ENCODE measurements at places on chromosomes 4 and X.

GRCh38 chr4:87026800-87027495 lies 92.1 kb downstream of the AFF1 start:
- no peak for DNase-seq

GRCh38 chrX:38357747-38358673 lies 5.6 kb downstream of the OTC start:
- peak; percentile 69 for DNase-seq

GRCh38 chrX:51182545-51182944 lies 150.1 kb upstream of the NUDT10 start:
- no peak for DNase-seq

DNA sequence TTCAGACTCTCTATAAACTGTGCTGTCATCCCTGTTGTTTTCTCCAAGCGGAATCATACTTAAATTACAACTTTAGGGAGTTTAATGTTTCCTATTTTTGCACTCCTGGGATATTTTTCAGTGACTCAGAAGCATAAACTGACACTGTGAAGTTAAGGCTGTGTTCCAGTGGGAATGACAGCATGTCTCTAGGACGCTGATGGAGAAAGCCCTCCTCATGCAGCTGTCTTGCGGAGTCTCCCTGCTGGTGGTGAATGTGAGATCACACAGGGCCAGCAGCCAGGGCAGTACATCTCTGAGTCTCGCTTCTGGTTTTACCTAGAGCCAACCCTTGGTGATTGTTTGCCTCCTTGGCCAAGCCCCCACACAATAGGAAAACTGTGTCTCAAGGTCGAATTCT lies 53.3 kb downstream of the NFKB1 start:
- no peak for DNase-seq

DNA sequence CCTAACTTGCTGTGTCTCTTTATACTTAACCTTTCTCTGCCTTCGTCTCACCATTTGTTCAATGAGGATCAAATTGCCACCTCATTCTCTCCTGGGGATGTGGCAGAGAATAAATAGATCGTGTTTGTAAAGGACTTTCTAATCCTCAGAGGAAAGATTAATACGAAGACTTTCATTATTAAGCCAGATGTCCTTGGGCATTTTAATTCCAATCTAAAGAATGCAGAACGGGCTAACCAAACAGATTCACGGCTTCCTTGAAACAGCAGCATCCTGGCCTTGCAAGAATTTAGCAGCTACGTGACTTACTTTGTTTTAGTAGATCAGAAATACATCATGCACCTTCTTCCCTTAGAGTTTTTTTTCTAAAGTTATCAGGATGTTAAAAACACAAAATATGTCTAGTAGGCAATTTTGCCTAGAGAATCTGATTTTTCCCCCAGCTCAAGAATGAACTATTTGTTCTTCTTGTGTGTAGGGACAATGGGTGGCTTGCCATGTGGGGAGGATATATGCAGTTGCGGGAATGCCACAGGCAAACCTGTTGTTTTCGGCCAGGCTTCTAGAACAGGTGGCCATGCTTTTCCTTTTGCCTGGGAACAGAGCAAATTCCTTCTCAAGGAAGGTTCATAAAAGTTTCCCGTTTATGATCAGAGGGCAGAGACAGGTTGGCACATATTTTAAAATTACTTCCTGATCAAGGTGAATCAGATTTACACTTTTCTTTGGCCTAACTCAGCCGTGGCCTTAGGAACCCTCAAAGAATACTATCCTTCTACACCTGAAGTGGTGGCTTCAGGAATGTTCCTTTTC lies 3.0 kb downstream of the MID1 start:
- peak; percentile 59 for DNase-seq

DNA sequence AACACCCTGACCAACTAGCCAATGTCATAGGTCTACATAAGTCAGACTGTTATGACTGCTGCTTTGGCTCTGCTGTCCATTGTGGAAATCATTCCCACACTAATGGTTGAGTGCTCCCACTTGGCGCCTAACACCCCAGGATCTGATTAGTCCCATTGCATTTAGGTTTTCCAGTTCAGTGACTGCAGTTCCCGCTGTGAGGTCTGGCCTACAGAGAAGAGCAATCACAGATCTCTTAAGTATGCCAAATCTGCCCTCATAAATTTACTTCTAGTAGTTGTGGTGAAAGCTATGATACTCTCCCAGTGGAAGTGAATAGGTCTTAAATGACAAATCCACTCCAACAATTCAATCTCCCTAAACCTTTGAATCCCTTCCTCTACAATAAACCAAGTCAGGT lies 77.3 kb upstream of the IL2 start:
- no peak for DNase-seq

- DNase-seq = no peak
Measured at GRCh38 chr4:77174426-77174825, 17.4 kb downstream of the CCNG2 start.

DNA sequence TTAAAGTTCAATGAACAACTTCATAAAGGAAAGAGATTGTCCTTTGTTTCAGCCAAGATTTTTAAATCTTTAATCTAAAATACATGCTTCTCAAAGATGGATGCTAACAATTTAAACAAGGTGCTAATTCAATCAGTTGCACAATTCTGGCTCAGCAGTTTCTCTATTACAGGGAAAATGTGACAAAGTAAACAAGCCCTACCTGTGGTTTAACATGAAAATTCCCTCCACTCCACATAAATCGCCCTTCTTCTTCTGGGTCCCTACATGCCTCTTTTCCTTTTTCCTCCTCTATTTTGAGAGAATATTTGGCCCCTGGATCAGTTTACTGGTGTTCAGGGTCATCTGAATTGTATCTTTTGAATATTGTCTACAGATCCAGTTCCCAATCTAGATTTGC lies 80.6 kb downstream of the FRYL start:
- no peak for DNase-seq

DNA sequence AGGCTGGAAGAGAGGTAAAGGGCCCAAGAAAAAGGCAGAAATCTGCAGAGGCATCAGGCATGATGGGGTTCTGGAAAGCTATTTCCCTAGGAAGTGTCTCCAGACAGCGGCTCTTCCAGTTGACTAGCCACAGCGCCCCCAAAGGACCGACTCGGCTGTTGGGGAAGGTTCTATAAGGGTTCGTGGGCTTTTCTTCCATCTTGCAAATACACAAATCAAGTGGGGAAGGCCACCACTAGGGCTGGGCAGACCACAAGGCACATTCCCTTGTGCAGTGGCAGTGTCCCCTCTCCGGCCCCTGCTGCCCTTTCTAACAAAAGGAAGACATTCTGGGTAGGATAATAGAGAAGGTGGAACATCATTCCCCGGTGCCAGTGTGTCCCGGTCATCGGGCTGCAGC lies 18.2 kb downstream of the BCOR start:
- no peak for DNase-seq

DNA sequence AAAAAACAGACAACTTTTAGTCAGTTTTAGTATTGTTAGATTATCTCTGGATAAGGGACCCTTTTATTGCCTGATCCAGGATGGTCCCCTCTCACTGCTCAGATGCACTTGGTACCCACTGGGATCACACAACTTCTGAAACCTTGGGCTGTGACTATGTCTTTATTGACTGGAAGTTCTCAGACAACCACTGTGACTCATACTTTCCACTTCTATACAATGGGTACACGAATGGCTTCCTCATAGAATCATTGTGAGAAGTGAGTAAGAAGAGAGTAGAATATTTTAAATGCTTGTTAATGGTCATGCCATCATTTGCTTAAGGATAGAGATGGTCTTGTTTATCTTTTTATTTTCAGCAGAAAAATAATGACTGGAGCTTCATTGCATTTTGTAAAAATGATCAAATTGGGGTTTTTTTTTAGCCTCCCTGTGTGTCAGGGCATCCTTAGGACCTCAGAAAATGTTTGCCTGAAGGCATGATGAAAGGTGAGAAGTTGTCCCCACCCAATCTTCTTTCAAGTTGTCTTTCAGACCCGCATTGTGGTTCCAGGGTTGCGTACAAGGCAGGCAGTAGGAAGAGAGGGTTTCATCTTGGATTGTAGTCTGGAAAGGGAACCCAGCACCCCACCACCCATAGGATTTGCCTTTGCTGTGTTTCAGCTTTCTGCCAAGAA lies 115.1 kb downstream of the CPEB2 start:
- DNase-seq = no peak

DNA sequence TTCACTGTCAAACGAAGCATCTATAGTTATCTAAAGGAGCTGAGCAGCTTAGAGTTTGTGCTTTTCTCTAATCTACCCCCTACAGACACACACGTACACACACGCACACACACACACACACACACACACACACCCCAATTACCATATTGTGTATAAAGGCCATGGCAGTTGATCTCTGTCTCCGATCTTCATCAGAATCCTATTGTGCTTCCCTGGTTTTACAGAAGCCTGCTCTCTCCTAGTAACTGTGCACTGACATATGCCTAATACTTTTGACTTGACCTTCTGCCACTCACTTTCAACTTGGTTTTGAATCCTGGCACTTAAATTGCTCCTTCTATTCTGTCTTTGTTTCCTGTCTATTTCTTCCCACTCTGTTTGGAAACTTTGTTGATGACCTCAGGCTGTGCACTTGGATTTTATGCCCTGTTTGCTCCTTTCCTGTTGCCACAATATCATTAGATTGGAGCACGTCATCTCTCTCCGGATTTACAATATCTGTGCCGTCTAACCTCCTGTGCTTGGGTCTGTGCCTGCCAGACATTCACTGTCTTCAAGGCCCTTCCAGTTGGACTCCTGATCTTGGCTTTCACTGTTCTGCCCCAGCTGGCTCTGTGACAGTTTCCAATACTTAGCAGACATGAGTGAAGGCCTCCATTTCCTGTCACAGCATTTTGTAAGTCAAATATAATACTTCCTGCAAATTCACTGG lies 928.1 kb downstream of the FAT4 start:
- no peak for DNase-seq

- no peak for DNase-seq
Measured at GRCh38 chr4:180525523-180526077, 1717.6 kb upstream of the TENM3 start.

- DNase-seq = no peak
Measured at GRCh38 chrX:100194082-100194775, 215.8 kb downstream of the PCDH19 start.

DNA sequence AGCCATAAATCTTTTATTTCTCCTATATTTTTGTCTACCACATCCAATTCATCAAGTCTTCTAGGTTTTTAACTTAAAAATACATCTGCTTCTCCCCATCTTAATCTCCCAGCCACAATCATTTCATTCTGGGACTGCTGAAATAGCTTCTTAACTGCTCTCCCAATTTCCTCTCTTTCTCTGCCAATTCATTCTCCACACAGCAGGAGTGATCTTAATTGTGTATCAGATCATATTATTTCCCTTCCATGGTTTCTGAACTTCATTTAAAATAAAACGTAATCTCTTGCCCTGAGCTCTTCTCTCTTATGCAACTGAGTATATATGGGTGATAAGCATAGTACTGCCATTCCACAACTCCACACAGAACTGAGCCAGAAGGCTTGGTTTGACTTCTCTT lies 69.4 kb downstream of the IQCM start:
- no peak for DNase-seq

- peak; percentile 76 for DNase-seq
Measured at GRCh38 chr4:112523764-112524505, 8.0 kb upstream of the NEUROG2 start.

GRCh38 chrX:71542411-71542810 lies 9.5 kb downstream of the OGT start:
- no peak for DNase-seq

DNA sequence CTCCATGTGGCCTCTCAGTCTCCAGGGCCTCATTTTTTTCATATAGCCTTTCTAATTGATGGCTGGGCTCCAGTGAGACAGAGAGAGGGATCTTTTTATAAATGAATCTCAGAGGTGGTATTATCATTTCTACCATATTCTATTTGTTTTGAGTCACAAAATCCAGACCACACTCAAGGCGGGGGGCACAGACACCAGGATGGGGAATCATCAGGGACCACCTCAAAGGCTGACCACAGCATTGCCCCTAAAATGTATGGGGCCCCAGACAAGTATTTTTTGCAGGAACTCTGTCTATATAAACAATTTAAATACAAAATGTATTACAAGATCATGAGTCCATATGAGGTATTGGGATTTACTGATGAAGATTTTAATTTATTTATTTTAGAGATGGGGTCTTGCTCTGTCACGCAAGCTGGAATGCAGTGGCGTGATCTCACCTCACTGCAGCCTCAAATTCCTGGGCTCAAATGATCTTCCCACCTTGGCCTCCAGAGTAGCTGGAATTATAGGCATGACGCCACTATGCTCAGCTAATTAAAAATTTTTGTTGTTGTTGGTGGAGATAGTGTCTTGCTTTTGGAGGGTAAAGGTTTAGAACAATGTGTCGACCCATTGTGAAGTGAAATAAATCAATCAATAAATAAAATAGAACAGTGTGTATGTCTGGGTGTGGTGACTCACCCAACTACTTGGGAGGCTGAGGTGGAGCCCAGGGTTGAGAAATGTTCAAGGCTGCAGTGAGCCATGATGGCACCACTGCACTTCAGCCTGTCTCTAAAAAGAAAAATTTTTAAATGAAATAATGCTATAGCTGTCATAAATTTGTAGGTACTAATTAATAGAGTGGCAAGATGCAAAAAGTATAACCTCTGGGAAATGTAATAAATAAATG lies 29.4 kb downstream of the WDR13 start:
- DNase-seq = no peak

GRCh38 chrX:96619588-96619987 lies 65.1 kb upstream of the DIAPH2 start:
- DNase-seq = no peak

GRCh38 chr4:145183023-145183422 lies 2.6 kb upstream of the OTUD4 start:
- DNase-seq = no peak

DNA sequence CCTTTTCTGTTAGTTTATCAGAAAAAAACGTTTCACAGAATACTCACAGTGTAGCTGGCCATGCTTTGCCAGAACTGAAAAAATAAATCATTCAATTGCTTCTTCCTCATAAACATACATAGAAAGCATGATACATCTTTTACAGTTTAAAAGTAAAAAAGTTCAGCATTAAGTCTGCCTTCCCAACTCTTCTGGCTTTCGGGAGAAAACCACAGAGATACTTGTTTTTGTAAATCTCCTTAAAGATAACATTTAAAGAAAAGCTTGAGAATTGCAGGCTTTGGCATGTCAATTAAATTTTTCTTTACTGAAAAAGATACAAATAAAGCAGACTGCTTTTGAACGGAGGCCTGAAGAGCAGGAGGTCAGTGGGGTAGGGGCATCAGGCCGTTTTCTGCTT lies 66.8 kb downstream of the SEC24D start:
- DNase-seq = no peak

DNA sequence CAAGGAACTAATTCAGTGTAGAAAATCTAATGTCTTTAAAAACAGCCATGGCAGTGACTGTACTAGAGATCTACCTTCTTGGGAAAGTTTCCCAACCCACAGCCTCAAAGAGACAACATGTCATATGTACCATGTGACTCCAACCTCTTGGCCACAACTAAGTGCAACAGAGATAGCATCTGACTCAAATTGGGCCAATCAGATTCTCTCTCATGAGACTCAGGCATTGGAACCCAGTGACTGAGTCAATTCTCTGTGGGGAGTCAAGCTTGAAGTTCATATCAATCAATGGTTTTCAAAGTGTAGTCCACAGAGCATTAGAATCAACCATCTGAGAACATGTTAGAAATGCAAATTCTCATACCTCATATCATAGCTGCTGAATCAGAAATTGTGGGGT lies 123.3 kb downstream of the MBNL3 start:
- no peak for DNase-seq

Measured in NCI-H2171 treated with DMSO at 0.1 percent for 48 hours (cell line).